ENCODE measurements at places on chromosomes 2 and 18. TPM values are rescaled to one million over a fixed set of nuclear protein-coding genes. Genes with fewer than 3 reads are reported as not detected.

DNA sequence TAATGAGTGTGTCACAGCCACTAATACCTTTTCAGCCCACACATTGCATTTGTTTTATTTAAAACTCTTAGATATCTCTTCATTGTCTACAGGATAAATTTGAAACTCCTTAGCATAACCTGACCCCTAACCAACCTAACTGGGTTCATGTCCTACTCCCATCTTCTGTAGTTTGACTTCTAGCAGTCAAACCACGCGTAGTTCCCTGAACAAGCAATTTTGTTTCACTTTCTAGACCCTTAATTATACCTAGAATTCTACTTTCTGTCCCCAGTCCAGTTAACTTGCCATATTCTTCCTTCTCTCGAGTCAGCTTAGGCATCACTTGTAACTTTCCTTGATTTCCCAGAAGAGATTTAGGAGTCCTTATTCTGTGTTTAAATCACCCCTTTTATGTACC lies 55.1 kb downstream of the RBBP8 start:
- DNase-seq: no peak

GRCh38 chr2:46120792-46121555 lies 176.2 kb upstream of the EPAS1 start:
- no peak for DNase-seq

GRCh38 chr18:55550471-55550870 lies 37.5 kb downstream of the TCF4 start:
- DNase-seq: no peak

- no peak for DNase-seq
These were observed 118.7 kb downstream of the KCTD1 start for GRCh38 chr18:26429535-26430226.

GDF7 gene
- total RNA-seq: 0.16 TPM

HRH4 gene
- not detected for total RNA-seq

DPP10 gene
- total RNA-seq: 76.7 TPM

KIF5C gene
- 379 TPM for total RNA-seq

Measured in occipital lobe (tissue), 3 donors.